ENCODE measurements at places on chromosomes 3 and 15.

- peak; percentile 15 for DNase-seq
These were observed 1029.8 kb downstream of the ROBO1 start for GRCh38 chr3:78737988-78738387.

- DNase-seq: no peak
These were observed 11.3 kb downstream of the TMEM266 start for GRCh38 chr15:76070921-76071635.

GRCh38 chr3:72820415-72820814 lies 27.8 kb downstream of the SHQ1 start:
- DNase-seq: no peak

GRCh38 chr15:100172356-100173024 lies 169.3 kb downstream of the ADAMTS17 start:
- DNase-seq: no peak

DNA sequence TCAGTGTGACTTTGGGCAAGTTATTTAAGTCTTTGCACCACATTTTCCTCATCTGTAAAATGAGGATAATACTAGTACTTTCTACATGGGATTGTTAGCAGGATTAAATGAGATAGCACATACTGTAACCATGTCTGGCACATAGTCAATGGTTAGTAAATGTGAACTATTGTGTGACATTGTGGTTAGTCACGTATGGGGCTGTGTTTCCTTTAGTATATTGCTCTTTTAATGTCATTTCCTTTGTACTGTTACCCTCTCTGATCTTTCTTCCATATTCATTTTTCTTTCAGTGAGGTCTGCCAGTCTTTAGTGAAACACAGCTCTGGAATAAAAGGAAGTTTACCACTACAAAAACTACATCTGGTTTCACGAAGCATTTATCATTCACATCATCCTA lies 21.4 kb downstream of the OPA1 start:
- DNase-seq: no peak

- DNase-seq: peak; percentile 58
These were observed 140.8 kb downstream of the SMAD6 start for GRCh38 chr15:66842710-66843441.

- DNase-seq: no peak
These were observed 53.6 kb upstream of the TRPM1 start for GRCh38 chr15:31155151-31155550.

DNA sequence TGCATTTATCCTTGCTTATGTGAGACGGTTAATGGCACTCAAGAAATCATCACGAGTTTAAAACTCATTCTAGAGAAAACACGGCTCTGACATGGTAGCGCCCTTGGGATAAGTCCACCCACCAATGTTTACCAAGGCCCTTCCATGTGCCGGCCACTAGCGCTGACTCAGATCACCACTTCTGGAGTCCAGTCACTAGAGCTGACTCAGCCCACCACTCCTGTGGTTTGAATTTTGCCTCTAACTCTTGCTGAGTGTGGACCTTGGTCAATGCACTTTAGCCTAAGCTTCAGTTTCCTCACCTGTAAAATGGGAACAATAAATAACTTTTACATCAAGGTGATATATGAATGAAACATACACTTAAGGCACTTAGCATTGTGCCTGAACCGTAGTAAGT lies 358.4 kb upstream of the PROK2 start:
- DNase-seq: no peak

- DNase-seq: peak; percentile 23
These were observed 67.2 kb downstream of the CACNA2D2 start for GRCh38 chr3:50436114-50436674.

DNA sequence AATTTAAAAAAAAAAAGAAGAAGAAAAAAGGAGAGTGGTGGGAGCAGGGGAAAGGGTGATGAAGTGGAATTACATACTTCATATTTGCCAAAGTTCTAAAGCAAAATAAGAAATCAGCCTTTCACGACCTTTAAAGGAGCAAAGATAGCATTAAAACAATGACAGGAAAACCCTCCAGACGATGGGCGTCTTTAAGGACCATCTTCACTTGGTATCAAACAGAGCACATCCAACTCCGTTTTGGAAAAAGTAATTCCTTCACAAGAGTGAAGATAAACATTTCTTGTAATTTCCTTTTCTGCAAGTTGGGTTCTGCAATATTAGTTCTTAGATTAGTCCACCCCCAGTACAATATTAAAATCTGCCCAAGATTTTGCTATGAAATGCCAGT lies 32.8 kb downstream of the FRMD4B start:
- DNase-seq: no peak

DNA sequence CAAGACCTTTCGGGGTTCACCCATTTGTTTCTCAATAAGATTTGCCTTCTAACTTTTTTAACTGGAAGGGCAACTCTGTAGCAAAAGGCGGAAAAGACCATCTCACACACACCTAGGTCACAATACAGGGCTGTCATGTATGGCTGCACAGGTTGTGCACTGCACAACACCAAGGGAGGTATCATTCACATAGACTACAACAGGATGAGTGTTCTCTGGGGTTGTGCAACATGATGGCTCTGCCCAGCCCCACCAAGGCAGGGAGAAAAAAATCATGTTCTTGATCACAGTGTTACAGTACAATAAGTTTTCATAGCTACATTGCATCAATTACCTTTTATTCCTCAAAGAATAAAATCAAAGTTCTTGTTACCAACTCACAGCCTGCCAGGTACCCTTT lies 52.8 kb downstream of the ANXA2 start:
- DNase-seq: no peak

GRCh38 chr3:129695230-129695629 lies 88.8 kb upstream of the PLXND1 start:
- no peak for DNase-seq

- peak; percentile 86 for DNase-seq
These were observed 1.1 kb upstream of the ECT2 start for GRCh38 chr3:172749230-172749965.

DNA sequence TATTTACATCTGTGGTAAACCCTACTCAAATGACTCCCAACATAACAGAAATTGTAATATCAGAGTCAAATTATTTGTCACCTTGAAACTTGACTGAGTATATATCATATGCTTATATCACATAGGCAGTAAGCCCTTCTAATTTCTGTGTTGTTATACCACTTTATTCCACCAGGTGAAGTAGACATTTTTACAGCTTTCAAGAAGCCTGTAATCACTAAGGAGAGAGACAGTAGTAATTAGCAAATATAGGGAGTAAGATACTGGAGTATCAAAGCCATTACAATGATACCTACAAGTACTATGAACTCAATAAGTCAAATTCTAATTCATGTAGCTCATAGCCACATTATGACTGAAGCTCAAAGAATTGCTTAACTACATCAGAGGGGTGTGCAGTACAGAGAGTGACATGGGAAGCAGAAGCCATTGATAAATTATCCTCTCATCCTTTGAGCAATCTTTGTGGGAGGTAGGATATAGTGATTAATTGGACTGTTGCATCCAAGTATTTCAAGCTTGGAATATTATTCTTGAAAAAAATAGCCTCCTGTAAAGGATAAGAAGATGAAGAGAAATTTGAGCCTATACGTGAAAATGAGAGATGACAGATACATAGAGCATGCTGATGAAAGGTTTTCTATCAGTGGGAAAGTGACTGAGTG lies 1005.9 kb downstream of the ZPLD1 start:
- no peak for DNase-seq

- no peak for DNase-seq
These were observed 14.0 kb downstream of the C3orf22 start for GRCh38 chr3:126544596-126545281.

GRCh38 chr3:4580346-4581123 lies 87.4 kb downstream of the ITPR1 start:
- DNase-seq: no peak

GRCh38 chr3:72154391-72155335 lies 369.7 kb upstream of the PROK2 start:
- DNase-seq: no peak

DNA sequence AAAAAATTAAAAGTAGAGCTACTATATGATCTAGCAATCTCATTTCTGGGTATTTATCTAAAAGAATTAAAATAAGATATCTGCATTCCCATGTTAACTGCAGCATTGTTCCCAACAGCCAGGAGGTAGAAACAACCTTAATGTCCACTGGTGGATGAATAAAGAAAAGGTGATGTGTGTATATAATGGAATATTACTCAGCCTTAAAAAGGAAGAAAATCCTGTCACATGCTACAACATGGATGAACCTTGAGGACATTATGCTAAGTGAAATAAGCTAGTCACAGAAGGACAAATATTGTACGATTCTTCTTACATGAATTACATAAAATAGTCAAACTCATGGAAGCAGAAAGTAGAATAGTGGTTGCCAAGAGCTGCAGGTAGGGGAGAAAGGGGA lies 119.4 kb upstream of the BHLHE40 start:
- no peak for DNase-seq

All from HS-27A (cell line).